ENCODE measurements at places on chromosomes 16 and 17.

DNA sequence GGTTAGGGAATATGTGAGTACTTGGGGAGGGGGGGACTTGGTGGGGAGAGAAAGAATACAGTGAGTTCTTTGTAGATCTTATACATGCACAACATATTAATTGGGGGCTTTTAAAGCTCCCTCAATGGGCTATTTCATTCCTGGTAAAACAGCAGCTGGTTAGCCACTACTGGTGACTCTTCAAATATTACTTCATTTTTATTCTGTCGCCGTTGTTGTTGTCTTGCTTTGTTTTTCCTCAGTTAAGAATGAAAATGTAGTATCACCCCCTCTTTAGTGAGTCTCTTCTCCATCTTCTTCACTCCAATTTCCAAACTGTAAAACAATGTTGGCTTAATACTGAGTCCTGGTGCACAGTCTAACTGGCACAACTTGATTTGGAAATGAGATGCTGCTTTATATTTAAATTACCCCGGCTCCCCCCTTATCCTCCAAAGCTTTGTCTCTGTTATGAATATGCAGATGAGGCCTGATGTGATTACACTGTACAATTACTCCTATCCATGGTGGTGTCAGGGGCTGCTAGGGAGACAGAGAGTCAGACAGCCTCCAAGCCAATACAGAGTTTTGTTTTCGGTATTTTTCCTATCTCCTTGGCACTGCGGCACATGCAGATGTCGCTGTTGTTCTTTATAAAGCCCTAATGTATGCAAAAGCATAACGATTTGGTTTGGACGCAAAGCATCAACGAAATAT lies 256.9 kb upstream of the PMFBP1 start:
- no peak for DNase-seq

DNA sequence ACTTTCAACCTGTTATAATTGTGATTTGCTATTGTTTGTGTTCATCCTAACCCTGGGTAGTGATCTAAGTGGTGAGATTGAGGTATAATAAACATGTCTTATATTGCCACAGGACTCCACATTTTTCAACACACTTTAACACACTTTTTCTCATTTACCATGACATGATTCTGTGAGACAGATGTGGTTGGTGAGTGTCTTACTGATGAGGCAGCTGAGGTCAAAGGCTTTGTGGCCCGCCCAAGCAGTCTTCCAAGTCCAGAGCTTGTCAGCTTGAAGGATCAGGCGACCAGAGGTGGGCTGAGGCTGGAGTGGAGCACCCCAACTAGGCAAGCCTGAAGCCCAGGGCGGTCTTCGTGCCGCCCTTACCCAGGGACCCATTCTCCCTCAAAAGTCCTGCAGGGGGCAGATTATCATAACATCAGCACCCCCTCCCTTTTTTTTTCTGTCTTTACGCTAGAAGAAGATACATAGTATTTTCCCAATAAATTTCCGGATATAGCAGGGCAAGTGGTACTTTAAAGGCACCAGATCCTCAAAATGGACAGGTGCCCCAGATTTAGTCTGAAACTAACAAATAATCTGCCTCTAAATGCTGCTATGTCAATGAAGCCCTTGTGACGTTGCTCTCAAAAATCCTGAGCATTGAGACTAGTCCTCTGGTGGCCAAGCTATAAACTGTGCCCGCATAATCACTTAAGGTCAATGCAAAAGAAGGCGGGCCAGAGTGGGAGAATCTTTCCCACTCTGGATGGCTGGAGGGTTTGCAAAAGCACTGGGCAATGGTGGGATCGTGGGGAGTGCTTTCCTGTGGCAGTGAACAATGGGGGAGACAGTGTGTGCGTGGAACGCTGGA lies 21.1 kb downstream of the KCTD19 start:
- DNase-seq = no peak

- no peak for DNase-seq
These were observed 5.4 kb upstream of the KIF18B start for GRCh38 chr17:44952946-44953475.

- no peak for DNase-seq
These were observed 49.8 kb downstream of the WDR45B start for GRCh38 chr17:82598256-82599119.

GRCh38 chr16:68711421-68712139 lies 25.5 kb upstream of the CDH1 start:
- peak; percentile 14 for DNase-seq

DNA sequence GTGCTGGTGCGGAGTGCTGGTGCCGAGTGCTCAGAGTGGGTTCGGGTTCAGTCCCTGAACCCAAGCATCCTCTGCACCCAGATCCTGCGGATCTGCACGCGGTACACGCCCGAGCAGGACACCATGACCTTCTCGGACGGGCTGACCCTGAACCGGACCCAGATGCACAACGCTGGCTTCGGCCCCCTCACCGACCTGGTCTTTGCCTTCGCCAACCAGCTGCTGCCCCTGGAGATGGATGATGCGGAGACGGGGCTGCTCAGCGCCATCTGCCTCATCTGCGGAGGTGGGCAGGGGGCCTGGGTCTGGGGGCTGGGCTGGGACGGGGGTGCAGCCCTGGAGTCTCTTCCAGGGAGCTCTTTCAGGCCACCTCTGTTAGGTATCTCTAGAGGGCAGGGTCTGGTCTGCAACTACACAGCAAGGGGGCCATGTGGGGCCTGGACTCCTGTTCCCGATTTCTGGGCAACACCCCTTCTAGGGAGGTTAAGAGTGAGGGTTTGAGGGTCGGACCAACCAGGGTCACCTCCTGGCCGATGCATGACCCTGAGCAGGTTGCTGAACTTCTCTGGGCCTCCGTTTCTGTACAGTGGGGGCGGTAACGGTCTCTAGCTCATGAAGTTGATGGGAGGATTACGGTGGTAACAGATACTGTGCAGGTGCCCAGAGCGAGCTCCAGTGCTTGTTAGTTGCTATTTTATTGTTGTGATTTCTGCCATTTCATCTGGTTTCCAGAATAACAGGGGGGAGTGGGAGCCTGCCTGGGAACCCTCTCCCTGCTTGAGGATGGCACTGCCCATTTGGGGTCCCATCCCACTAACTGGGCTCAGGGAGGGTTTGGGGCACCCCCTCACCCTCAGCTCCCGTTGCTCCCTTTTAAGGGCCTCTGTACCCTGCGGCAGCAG lies 10.1 kb downstream of the GJD3 start:
- no peak for DNase-seq

DNA sequence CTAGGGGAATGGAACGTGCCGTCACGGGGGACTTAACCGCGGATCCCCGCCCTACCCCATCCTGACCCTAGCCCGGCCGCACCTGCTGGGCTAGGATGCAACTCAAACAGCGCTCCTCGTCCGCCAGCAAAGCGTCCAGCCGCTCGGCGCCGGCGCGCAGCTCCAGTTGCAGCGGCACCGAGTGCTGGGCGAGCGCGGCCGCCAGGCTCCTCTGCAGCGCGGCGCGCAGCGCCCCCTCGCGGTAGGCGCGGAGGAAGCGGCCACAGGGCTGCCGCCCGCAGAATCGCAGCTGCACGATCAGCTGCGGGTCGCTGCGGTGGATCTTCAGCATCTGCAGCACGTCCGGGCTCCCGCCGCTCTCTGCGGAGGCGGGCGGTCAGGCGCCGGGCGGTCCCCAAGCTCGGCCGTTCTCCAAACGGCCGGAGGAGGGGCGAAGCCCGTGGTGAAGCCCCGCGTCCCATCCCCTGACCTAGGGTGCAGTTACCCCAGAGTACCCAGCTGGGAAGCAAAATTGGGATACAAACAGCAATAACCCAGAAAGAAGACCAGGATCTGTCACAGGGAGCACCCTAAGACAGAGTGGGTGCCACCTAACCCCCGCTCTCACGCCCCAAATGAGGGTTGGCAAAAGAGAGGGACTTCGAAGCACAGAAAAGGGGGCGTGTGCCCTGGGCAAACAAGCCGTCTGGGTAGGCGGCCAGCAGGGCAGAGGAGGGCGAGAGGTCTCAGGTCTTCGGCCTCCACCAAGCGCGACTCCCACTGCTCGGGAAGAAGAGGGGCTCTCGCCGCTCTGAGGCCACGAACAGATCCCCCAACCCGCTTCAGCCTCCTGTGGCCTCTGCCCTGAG lies 4.2 kb downstream of the TRADD start:
- DNase-seq = peak; percentile 71

GRCh38 chr17:8109661-8110455 lies 8.5 kb downstream of the ALOXE3 start:
- DNase-seq = peak; percentile 75

- no peak for DNase-seq
These were observed 11.0 kb downstream of the KRT32 start for GRCh38 chr17:41456204-41456603.

- DNase-seq = no peak
These were observed 3.8 kb downstream of the SNX20 start for GRCh38 chr16:50677351-50677750.

- DNase-seq = no peak
These were observed 172.7 kb downstream of the TANC2 start for GRCh38 chr17:63138713-63139112.

GRCh38 chr17:81295031-81295675 lies at the start of gene SLC38A10:
Gene SLC38A10 (minus strand): TSS chr17:81295307. CDS start chr17:81294921, 386 bp downstream.
- peak; percentile 86 for DNase-seq

GRCh38 chr16:6377956-6378355 lies 954.7 kb upstream of the RBFOX1 start:
- no peak for DNase-seq

- DNase-seq = no peak
These were observed 236.3 kb downstream of the KCNJ2 start for GRCh38 chr17:70405492-70406220.

DNA sequence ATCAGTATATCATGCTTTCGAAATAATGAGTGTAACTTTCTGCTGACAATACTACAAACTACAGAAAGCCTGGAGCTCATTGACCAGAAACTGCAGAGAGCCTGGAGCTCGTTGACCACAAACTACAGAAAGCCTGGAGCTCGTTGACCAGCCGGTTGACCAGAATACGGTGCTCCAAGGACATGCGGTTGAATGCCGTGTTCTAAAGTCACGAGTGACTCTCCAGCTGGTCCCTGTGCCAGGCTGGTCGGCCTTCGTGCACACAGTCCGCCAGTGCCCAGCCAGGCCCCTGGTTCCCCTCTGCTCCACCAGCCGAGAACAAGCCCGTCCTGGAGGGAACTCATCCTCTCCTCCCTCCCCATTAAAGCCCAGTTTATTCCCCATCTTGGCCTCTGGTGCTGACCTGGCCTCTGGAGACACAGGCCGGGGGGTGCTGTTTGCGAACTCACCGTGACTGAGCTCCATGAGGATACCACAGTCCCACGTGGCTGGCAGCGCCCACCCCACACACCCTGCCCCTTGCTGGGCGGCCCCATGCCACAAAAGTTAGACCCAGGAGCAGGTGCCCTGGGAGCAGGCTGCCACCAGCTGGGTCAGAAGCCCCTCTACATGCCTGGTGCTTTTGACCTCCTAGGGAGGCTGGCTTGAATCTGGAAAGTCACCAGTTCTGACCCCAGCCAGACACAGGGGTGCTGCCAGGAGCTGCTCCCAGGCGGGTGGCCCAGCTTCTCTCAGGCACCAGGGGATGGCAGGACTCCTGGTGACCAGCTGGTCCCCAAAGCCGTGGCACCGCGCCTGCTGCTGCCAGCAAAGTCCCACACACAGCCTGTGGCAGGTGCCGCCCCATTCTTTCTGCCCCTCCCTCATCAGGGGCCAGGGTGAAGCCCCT lies 15.5 kb upstream of the CDH15 start:
- no peak for DNase-seq

DNA sequence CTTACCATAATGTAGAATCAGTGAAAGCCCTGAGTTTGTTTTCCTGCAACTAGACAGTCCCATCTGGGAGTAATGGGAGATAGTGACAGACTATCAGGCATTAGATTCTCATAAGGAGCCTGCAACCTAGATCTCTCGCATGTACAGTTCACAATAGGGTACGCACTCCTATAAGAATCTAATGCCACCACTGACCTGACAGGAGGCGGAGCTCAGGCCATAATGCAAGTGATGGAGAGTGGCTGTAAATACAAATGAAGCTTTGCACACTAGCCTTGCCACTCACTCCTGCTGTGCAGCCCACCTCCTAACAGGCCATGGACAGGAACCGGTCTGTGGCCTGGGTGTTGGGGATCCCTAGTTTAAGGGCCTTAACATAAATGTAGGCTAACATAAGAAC lies 21.4 kb downstream of the THUMPD1 start:
- DNase-seq = no peak

DNA sequence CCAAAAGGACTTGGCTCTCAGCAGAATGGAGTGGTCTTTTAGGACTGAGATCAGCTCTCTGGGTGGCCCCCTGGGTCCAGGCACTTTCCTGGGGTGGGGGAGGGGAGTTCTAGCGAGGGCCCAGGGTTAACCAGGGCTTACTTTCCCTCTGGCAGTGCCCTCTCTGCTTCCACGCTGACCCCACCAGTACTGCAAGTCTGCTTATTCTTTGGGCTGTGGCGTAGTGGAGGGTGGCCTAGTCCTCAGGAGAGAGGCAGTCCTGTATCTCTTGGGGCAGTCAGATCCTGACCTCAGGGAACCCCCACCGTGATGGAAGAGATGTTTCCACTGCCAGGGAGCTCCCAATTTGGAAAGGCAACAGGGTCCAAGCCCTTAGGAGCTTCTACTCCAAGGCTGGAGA lies 79.4 kb downstream of the CCDC182 start:
- DNase-seq = no peak

DNA sequence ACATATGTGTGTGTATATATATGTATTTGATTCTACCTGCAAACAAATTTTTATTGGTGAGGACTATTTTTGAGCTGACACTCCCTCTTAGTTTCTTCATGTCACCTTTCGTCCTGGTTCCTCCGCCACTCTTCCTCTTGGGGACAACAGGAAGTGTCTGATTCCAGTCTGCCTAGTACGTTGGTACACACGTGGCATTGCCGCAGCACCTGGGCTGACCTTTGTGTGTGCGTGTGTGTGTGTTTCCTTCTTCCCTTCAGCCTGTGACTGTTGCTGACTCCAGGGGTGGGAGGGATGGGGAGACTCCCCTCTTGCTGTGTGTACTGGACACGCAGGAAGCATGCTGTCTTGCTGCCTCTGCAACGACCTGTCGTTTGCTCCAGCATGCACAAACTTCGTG lies 29.4 kb upstream of the CACNG5 start:
- no peak for DNase-seq

DNA sequence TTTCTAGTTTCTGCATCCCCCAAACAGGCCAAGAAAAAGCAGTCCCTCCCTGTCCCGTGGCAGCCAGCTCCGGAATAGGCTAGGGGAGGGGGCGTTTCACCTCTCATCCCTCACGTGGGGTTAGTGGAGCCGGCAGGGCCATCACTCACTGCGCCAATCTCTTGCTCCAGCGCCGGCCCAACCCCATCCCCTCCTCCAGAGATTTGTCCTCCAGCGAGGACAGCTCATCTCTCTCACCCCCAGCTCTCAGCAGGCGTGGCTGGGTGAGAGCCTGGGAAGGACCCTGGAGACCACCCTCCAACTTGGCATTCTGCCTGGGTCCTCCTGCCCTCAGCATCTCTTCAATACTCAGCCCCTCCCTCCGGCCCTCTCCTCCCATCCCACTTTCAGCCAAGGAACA lies 74.1 kb downstream of the TMEM132E start:
- DNase-seq = no peak

- DNase-seq = peak; percentile 77
These were observed 34.4 kb downstream of the CMIP start for GRCh38 chr16:81478876-81479511.

DNA sequence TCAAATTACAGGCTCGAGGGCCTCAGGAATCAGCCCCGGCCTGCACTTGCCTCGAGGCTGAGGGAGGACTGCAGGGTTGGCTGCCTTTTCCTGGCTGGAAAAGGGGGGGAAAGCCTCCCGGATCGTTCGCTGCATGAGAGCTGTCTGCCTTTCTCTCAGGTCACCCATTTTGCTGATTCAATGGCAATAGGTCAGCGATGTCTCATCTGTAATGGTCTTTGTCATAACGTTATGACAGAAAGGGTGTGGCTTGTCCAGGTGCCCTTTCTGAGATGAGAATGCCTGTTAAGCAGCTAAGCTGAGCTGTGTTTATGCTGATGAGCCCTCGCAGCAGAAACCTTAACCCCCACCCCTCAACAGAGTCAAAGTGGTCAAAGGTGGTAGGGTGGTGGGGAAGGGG lies 81.8 kb downstream of the AKAP1 start:
- no peak for DNase-seq
